NCI-H1694 (cell line): ENCODE measurements at places on chromosomes 11 and 22.

DNA sequence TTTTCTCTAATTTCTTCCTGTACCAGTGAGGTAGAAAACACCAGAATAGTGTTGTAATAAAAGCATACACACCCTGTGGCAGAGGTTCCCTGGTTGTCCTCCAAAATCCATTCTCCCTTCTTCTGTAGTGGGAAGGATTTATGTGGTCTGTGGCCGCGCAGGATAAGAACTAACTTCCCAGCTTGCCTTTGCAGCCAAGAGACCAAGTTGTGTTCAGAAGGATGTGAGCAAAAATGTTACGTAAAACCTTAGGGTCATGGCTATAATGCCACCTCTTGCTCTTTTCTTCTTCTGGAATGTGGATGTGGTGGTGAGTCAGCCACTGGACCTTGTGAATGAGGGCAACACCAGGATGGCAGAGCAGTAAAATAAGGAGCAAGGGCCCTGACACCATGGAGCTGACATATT is 28.4 kb downstream of the CCDC90B start:
- no peak for DNase-seq

- no peak for DNase-seq
Observed at GRCh38 chr11:83175815-83176214, 17.7 kb upstream of the ANKRD42 start.

DNA sequence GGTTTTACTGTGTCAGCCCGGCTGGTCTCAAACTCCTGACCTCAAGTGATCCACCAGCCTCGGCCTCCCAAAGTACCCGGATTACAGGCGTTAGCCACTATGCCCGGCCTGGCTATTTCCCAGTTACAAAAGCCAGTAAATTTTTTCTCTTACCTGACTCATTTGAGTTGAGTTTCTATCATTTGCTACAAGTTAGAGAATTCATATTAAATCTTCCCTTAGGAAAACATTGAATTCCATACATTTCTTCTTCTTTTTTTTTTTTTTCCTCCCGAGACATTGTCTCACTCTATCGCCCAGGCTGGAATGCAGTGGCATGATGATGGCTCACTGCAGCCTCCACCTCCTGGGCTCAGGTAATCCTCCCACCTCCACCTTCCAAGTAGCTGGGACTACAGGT is 26.0 kb downstream of the CHEK2 start:
- DNase-seq: no peak

DNA sequence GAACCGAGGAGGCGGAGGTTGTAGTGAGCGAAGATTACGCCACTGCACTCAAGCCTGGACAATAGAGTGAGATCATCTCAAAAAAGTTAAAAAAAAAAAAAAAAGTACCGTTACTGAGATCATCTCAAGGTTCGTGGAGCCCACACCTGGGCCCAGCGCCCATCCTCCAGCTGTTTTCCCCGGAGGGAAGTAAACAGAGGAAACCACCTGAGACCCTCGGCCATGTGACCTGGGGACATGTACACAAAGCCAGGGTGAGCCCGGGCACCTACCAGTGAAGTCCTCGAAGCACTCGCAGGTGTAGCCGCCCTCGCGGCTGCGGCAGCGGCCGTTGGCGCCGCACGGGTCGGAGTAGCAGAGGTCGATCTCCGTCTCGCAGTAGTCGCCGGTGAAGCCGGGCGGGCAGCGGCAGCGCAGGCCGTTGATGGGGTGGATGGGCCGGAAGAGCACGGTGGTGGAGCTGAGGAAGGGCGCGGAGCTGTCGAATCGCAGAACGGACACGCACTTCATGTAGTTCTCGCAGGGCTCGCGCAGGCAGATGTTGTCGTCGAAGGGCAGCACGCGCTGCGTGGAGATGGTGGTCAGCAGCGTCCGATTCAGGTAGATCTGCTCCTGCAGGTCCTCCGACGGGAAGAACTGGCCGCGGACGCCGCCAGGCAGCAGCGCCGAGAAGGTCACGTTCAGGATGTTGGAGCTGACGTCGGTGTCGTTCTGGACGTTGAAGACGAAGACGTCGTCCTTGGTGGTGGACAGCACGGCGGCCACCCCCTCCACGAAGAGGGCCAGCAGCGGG is 73.8 kb downstream of the CELSR1 start:
- no peak for DNase-seq

- DNase-seq: peak; percentile 91
Observed at GRCh38 chr22:43090130-43090789, 1.1 kb upstream of the TTLL1 start.

GRCh38 chr11:63212742-63213141 is 30.7 kb downstream of the SLC22A25 start:
- peak; percentile 1 for DNase-seq
